ENCODE measurements at places on chromosomes 4 and X.

- DNase-seq, result no peak
These were observed 15.4 kb downstream of the NIPAL1 start for GRCh38 chr4:48031802-48032525.

DNA sequence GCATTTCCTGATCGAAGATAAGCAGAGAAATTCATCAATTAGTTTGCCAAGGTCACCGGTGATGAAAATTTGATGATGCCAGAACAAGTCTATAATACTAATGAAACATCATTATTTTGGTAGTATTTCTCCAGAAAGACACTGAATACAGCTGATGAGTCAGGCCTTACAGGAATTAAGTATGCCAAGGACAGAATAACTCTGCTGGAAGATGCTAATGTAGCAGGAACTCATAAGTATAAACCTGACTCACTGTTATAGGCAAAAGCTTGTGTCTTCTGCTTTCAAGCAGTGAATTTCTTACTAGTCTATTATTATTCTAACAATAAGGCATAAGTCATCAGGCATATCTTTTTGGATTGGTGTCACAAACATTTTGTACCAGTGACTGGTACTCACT, 1825.1 kb upstream of the IGFBP7 start:
- no peak for DNase-seq

- DNase-seq, result peak; percentile 56
These were observed 5.8 kb downstream of the LAS1L start for GRCh38 chrX:65528705-65529340.

DNA sequence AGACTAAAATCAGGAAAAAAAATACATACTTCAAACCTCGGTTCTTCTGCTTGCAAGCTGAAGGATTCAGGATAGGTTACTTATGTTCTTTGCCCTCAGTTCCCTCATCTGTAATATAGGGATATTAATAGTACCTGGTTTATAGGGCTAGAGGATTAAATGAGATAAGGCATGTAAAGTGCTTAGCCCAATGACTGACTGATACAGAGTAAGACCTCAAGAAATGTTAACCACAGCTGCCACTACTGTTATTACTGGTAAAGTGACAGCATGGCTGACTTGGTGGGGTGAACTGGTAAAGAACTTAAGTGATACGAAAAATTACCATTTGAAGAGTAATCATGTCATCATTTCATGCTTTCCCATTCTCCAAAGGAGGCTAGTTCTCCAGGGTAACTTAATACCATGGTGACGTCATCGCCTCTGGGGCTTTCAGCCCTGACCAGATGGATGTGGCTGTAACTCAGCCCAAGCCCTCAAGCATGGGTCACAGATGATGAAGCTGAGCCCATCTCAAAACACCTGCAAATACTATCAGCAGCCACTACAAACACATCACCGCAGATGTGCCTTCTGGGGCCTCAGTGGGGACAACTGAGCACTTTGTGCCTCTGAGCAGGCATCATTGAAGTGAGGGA, 44.5 kb upstream of the SCML1 start:
- no peak for DNase-seq

DNA sequence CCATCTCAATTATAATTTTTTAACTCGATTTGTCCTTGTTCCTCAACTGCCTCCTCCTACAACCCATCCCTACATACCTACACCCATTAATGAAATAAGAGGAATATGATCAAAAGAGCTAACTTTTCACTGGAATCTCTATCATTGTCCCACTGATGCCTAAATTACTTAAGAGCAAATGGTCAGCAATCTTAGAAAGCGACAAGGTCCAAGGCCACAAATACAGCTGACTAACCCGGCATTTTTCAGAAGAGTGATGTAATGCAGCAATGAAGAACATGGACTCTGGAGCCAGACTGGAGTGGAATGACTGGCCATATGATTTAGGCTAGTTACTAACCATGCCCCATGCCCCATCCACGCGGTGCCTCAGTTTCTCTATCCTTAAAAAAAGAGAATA, 56.2 kb downstream of the PPA2 start:
- DNase-seq, result no peak

- DNase-seq, result no peak
These were observed 1777.8 kb upstream of the TENM3 start for GRCh38 chr4:180465364-180465763.

DNA sequence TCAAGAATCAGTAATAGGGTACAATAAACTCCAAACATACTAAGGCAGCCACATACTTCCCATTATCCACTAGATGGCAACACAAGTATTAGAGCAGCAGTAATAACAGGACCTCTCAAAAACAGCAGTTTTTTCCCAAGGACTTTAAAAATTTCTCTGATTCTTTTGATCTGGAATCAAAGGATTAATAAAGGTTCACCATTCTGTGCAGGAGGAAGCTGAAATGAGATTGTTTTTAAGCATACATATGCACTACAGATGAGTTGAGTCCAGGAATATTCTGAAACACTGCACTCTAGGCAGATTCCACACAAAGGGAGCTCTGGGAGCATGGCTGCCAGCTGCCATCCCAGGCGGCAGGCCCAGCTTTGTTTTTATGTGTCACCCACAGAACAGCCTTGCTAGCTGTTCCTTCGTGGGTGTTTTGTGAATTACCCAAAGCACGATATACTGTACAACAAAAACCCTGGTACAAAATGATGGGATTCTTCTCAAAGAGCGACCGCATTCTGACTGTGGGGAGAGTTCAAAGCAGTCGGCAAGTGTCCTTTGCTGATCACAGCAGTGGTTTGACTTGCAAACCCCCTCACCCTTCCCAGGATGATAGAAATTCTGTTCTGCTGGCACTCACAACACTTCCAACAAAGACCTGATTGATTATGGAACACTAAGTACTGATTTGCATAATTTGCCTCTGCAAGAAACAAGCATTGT, 61.0 kb downstream of the STX18 start:
- no peak for DNase-seq

- no peak for DNase-seq
These were observed 94.6 kb upstream of the GALNT7 start for GRCh38 chr4:173073939-173074500.

DNA sequence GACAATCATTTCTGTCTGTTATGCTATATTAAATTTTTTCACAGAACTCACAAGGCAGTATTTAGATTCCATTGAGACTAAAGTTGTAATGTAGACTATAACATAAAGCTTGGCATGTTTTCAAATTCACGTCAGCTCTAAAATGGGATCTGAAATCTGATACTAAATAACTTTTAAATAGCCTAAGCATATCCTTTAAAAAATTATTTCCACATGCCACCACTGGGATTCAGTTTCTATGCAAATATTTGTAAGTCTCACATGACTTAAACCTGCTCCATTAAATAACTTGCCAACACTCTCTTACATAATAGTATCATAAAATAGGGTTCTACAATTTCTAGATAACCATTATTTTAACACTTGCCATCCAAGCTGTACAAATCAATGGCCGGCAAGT, 32.4 kb downstream of the KLHL8 start:
- no peak for DNase-seq

- DNase-seq, result no peak
These were observed 118.6 kb upstream of the MXRA5 start for GRCh38 chrX:3465017-3465416.

DNA sequence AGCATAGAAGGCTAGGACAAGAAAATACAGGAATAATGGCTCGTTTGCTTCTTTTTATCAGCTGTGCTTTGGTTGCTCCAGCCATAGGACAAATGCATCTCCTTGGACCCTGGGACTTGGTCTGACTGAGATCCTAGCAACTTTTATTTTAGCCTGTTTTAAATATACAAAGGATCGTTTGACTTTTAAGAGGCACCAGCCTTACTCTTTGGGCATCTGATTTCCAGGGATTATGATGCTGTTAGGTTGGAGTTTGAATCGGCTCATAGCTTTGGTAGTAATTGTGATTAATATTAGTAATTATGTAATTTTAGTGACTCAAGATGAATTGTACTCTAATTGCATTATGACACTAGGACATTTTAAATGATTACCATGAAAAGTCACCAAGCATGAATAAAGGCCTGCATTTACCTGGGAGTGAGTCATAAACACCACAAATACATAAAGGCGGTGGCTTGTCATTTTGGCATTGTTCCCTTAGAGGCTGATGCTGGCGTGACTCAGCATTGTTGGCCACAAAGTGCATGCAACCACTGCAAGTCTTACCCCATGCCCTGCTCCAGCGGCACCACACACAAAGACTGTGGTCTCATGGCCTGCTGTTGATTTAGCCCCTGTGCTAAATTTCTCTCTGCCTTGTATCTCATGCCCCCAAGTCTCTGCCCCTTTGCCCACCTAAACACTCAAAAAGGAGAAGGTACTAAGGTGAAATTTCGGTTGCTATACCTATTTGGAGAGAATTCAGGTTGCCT, 12.4 kb downstream of the GPAT3 start:
- DNase-seq, result peak; percentile 96

DNA sequence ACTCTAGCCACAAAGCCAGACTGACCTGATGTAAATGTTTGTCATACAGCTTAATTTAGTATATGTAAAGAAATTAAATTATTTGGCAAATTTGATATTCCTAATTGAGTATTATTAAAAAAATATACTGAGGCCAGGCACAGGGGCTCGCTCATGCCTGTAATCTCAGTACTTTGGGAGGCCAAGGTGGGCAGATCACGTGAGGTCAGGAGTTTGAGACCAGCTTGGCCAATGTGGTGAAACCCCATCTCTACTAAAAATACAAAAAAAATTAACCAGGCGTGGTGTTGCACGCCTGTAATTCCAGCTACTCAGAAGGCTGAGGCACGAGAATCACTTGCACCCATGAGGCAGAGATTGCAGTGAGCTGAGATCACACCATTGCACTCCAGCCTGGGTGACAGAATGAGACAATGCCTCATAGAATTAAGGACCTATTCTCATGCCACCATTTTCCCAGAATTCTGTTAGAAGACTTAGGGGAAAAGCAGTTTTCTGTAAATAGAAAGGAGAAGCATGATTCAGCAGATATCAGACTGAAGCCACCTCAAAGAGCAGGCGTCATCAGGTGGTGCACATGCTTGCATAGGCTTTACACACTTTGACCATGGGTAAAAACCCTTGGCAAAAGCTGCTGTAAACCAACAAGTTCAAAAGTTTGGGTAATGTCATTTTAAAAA, 6.1 kb downstream of the UBQLN2 start:
- no peak for DNase-seq

DNA sequence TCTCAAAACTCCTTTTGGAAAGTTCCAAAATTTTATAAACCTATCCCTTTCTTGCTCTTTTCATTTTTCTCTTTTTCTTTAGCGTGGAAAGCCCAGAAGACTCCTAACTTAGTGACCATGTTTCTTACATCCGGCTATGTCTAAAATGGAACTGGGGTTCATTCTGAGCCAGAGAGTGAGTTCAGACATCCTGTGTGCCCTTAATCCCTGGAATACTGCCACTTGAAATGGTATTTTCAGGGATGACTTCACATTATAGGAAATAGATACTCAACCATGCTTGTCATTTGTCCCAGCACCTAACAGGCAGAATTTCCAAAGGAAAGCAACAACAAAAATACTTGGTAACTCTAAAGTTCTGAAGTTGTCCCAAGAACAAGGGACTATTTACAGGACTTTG, 379.6 kb downstream of the ARHGAP24 start:
- no peak for DNase-seq

DNA sequence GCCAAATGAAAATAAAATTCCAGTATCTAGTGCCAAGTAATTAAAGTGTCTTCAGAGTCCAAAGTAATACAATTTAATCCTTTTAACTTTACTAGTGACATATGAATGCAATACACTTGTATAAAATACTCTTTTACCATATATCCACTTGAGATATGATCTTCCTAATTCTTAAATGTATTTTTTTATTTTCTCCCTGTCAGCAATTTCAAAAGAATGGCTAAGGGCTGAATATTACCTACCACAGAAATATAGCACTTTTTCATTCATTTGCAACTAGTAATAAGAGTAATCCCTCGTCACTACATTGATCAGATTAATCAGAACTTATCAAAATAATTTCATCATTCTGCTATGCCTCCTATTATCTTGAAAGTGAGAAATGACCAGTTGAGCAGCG, 10.1 kb upstream of the TBX22 start:
- no peak for DNase-seq

- DNase-seq, result no peak
These were observed 471.2 kb downstream of the GASK1B start for GRCh38 chr4:157701695-157701994.

- DNase-seq, result no peak
These were observed 246.5 kb upstream of the SFRP2 start for GRCh38 chr4:154035341-154035740.

GRCh38 chrX:112819813-112820212, 20.8 kb downstream of the AMOT start:
- DNase-seq, result no peak

DNA sequence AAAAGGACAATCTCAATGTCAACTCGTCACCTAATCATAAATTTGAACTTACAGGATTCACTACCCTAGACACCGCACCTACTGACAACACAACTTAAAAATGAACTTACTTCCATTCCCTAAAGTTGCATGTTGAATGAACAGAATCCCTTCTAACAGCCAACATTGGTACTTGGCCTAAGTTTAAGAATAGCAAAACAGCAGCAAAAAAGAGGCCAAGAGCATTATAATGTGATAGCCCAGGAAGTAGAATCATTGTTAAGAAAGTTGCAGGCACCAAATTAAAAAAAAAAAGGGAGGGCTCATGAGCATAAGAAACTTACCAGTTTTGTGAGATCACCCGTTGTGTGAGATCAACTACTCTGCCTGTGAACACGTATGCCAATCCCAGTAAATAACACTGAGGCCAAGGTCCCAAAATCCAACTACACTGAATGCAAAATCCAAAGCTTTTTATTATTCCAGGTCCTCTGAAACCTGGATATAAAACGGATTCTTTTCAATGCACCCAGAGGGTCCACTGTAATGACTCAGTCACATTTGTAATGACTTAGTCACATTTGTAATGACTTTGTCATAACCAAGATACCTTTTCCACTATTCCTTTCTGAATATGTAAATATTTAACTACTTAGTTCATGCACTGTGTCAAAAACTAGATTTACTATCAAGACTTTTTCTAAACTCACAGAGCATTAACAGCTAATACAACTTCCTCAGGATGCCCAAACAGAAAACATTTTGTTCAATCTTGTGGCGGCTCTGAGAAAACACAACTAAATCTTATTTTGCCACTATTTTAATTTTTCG, 6.8 kb downstream of the HNRNPDL start:
- DNase-seq, result no peak

DNA sequence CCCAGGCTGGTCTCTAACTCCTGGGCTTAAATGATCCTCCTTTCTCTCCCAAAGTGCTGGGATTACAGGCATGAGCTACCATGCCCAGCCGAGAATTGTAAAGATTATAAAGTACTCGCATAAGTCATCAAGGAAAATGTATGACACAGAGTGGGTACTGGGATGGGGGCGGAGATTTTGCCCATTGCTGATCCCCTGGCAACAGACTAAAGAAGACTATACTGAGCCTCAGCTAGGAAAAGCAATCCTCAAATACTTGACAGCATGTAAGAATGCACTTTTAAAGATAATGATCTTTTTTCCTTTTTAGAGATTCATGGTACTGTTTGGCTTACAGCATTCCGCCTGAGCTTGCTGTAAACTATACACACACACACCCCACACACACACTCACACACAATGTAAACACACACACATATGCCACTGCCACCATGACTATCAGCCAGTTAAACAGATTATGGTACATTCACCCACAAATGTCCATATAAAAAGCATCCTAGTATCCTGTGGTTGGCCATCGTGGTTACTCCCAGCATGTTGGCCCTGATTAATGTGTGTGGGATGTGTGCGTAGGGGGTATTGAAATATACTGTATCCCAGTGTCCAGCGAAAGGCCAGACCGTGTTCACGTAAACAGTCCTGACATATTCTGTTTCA, 113.0 kb downstream of the AMELX start:
- no peak for DNase-seq

All from Panc1 (cell line).